ENCODE measurements at places on chromosomes 2 and 18.

GRCh38 chr2:23850564-23851256 lies 76.2 kb downstream of the ATAD2B start:
- no peak for DNase-seq

- no peak for DNase-seq
Observed at GRCh38 chr2:20640411-20641122, 10.3 kb downstream of the HS1BP3 start.

- no peak for DNase-seq
Observed at GRCh38 chr18:5574843-5575242, 31.0 kb upstream of the EPB41L3 start.

DNA sequence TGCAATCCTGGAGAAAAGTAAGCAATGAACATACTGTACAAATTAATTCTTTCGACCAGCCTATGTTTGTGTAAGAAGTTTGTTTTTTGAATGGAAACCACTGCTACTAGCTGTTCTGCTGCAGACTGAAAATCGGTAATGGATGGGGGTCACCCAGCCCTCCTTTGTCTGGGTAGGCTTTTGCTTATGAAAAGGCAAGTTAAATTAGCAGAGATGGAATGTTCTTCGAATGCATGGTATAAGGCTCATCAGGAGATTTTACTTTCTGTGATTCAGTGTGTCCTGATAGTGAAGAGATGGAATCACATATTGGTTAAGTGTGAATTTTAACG lies 53.8 kb downstream of the EEF1B2 start:
- no peak for DNase-seq

DNA sequence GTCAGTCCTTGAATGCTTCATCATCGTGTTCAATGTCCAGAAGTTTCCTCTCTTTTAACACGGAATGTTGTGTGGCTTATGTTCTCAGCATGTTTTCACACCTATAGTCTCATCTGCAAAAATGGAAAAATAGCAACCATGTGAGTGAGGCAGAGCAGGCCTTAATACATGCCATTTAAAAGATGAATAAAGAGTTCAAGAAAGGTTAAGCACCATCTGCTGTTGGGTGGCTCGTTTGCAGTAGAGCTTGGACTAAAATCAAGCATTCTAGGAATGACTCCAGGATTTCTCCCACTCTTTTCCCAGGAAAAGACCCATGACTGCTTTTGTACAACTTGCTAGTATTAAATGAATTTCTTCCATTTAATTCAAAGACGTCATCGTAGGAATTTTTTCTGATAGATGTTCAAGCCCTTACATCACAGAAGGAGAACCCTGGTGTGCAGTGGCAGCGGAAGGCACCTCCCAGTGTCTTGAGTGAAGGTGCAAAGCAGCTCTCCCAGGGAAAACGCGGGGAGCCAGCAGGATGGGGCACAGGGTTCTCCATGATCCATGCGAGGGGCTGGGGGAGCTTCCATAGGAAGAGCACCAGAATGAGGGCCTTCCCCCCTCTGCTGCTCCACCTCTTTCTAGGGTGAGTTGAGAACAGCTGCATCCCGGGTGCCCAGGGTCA lies 9.6 kb downstream of the DCDC2C start:
- DNase-seq = no peak

- DNase-seq = no peak
Observed at GRCh38 chr2:51528156-51528555, 496.2 kb upstream of the NRXN1 start.

GRCh38 chr2:219630770-219631405 lies 3.5 kb downstream of the SLC4A3 start:
- DNase-seq = no peak

- no peak for DNase-seq
Observed at GRCh38 chr2:27081984-27082772, 3.8 kb downstream of the EMILIN1 start.

- no peak for DNase-seq
Observed at GRCh38 chr2:73925033-73925704, 1.5 kb upstream of the DGUOK start.

- no peak for DNase-seq
Observed at GRCh38 chr2:238022594-238023157, 38.1 kb upstream of the SCLY start.

Data from HEK293T (cell line).